ENCODE measurements at places on chromosomes 1 and 21.

GRCh38 chr1:17210176-17210575, 5.2 kb downstream of the PADI1 start:
- no peak for DNase-seq

DNA sequence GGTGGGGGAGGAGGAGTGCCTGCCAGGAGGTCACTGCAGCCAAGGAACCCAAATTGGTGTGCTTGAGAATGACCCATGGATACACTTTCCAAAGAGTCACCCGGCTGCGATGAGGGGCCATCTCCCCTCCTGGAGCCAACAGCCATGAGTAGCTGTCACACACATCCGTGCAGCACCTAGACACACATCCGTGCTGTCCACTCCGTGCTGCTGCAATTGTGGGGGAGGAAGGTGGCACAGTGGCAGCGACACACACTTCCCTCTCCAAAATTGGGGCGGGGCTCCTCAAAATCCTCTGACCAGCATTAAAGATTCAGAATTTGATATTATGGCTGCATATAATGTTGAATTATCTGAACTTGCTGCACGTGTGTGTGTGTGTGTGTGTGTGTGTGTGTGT, 15.8 kb downstream of the TP73 start:
- DNase-seq: no peak

GRCh38 chr1:174358786-174359453, 88.8 kb upstream of the GPR52 start:
- no peak for DNase-seq

DNA sequence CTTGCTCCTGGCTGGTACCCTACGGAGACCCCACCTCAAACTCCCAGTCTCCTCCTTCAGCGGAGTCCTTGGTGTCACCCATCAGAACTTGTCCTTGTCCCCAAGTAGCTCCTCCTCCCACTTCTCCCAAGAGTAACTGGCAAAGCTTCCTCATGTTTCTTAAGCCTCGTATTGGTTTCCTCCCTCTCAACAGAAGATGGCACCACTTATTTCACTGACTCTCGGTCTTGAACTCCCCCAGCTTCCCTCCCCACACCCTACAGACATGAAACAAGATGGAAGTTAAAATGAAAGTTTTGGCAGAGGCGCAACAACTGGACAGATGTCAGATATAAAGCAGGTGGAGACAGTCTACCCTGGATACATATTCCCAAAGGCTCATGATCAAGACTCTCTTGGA, 13.4 kb downstream of the RAB7B start:
- DNase-seq: no peak

- DNase-seq: no peak
These were observed 33.2 kb upstream of the ARTN start for GRCh38 chr1:43900386-43900785.

- no peak for DNase-seq
These were observed 8.4 kb upstream of the GUCA2B start for GRCh38 chr1:42144711-42145388.

- DNase-seq: no peak
These were observed 164.7 kb downstream of the SETD4 start for GRCh38 chr21:35895598-35895997.

- no peak for DNase-seq
These were observed 97.8 kb downstream of the DTL start for GRCh38 chr1:212133319-212133718.

- no peak for DNase-seq
These were observed 4.8 kb downstream of the AMPD2 start for GRCh38 chr1:109624201-109625010.

- DNase-seq: no peak
These were observed 89.4 kb downstream of the SDCCAG8 start for GRCh38 chr1:243345205-243345604.

DNA sequence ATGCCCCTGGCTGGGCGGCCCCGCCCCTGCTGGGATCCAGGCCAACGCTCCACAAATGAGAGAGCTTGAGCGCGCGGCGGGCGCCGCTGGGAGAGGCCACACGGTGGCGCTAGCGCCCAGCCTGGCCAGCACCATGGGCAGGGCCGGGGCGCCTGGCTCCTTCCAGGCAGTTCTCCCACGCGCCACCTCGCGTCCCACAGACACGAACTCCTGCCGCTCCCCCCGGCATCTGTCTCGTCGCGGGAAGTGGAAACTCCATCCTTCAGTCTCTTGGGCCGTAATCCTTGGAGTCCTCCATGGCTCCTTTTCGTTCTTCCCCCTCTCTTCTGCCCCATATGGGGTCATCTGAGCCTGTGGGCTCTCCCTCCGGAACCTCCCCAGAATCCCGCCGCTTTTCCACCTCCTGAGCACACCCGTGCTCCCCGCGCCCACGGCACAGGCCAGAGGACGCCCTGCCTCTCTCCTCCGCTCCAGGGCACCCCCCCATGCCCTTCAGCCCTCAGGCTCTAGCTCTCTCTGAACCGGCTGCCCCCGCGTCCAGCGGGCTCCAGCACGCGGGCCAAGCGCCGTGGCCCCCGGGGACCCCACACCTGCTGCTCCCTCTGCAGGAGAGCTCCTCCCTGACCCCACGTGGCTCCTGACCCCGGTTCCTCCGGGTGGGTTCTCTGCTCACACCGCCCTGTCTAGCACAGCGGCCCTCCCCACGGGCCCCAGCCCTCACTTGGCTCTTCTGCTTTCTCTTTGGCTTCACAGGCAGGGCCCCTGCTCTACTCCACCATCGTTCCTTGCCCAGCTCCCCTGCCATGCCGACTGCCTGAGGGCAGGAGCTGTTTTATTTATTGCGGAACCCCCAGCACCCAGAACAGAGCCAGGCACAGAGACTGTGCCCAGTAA, 31.9 kb upstream of the EDN2 start:
- DNase-seq: peak; percentile 53

GRCh38 chr1:159428536-159428935, 3.5 kb upstream of the OR10J4 start:
- DNase-seq: no peak

DNA sequence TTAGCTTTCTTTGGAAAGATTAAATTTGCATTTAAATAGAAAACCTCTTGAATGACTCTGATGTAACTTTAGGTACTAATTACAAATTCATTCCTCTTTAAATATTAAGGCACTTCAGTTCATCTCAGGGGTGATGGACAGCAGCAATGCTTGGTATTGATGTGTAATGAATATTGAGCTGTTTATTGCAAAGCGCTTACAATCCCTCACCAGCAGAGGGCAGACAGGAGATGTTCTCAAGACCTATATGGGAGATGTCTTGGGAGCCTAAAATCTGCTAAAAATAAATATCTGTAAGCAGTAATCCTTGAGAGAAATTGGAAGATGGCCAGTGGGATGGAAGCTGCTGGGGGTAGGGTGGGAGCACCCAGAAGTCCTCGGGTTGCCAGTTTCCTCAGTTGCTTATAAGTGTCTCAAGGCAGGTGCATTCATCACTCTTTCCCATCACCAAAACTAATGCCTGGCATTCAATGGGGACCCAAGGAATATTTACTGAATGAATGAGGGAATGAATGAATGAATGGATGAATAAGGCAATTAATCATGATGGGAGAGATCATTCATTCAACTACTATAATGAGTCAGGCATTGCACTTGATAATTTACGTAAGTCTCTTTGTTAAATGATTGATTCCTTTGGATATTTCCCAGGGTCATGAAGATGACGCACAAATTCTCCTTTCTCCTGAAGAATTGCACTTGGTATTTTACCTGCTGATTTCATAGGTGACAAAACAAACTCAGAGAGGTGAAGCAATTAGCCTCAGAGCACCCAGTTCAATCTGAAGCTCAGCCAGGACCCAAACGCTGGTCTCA, 2.3 kb downstream of the KLHDC8A start:
- DNase-seq: peak; percentile 20

DNA sequence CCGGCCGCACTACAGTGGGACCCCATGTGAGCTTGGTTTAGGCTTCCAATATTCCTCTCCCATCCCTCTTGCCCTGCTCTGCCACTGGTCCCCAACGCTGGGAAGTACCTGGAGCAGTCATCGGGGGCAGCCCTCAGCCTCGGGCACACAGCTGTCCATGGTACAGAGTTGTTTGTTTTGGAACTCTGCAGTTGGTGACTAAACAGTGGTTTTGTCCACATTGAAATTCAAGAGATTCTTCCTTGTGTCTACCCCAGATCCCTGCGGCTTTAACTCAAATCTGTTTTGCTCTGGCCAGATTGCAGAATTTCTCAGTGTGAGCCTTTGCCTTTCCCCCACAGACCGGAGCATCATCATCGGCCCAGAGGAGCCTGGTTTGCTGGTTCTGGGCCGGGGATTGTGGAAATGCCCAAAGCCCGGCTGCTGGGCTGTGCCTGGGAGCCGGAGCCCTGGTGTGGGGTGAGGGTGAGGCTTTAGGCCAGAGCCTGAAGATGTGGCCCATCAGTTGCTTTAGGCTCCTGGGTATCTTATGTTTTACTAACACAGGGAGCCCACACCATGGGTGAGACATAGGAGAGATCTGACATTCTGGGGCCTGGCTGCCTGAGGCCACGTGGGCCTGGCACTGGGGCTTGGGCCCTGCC, 93.2 kb downstream of the ARHGEF10L start:
- no peak for DNase-seq

DNA sequence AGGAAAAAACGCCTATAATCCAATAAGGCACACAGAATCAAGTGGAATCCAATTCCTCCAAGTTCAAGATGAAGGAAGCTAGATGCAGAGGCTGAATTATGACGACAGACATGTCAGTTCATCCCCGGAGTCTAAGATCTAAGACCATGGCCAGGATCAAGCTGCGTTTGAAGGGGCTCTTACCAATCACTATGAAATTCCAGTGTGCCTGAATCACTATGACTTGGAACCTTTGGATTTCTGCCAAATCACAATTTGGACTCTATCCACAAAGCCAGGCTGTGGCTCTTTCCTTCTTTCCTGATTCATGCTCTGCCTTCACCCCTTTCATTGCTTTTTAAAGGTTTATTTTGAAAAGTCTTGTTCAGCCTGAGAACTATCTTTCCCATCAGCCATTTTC, 17.1 kb downstream of the OLIG2 start:
- no peak for DNase-seq

DNA sequence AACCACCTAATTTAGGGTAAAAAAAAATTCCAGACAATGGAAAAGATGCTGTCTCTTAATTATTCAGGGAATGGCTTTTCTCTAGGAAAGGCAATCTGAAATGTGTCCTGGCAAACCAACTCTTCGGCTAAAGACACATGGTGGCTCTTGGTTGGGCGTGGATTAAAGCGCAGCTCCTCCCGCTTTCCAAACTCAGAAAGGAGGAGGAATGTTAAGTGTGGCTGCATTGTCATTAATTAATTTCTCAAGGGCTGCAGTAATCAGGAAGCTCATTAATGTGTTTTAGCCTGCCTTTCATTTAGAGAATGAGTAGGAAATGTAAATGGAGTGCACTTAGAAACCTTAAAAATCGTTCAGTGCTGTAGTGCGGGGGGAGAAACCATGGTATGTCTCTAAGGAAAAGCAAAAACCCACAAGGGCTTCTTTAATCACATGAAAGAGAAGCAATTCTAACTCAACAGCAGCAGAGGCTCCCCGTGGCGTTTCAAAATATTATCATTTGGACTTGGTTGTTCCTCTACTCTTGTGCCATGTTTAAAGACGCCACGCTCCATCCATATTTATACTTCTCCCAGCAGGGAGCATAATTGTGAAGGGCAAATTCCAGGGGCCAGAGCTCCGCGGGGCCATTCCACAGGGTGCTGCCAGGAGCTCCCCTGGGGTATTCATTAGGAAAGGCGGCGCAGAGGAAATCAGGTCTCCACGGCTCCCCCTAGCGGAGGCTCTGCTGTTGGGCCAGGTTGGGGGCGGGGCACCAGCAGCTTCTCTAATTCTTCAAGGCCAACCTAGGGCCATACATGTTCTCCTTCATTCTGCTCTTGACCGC, 91.9 kb upstream of the SSX2IP start:
- DNase-seq: peak; percentile 70

- DNase-seq: no peak
These were observed 35.0 kb upstream of the HUNK start for GRCh38 chr21:31837618-31838390.

- DNase-seq: no peak
These were observed 68.2 kb downstream of the POFUT2 start for GRCh38 chr21:45219517-45219916.

GRCh38 chr1:70633004-70633403, 221.9 kb downstream of the CTH start:
- no peak for DNase-seq

GRCh38 chr21:43890042-43890441, 25.0 kb downstream of the AGPAT3 start:
- DNase-seq: no peak

- no peak for DNase-seq
These were observed 60.5 kb downstream of the ERI3 start for GRCh38 chr1:44294588-44295007.

DNA sequence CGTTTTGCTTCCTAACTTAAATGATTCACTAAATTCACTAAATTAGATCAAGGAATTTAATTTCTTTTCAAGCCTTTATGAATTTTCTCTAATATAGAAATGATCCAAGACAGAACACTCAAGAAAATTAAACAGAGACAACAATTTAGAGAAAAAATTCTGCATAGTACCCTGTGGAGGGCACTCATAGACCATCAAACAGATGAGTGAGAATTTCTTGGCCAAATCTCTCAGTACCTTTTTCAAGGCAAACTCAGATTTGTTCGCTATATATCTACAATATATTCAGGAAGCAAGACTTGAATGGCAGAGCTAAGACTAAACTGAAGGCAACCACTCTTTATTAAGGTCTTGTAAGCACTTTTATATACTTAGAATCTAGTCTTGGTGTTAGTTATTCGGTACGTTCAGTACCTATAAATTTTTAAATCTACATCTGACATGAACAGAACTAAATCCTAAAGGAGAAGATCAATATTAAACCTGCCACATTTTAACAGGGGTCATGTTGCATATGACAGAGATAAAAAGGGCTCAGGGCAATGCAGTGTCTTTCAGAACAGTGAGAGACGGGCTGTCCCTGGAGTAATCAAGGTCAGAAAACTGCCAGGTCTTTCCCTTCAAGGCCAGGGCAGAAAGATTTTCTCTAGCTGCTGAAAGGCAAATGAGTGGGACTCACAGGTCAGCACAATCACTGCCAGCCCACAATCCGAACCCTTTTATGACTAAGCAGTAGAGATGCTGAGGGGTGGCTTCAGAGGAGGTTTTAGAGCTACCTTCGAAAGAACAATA, 118.8 kb upstream of the TMPRSS15 start:
- DNase-seq: no peak

- no peak for DNase-seq
These were observed 36.5 kb upstream of the LRRC3 start for GRCh38 chr21:44418876-44419230.

DNA sequence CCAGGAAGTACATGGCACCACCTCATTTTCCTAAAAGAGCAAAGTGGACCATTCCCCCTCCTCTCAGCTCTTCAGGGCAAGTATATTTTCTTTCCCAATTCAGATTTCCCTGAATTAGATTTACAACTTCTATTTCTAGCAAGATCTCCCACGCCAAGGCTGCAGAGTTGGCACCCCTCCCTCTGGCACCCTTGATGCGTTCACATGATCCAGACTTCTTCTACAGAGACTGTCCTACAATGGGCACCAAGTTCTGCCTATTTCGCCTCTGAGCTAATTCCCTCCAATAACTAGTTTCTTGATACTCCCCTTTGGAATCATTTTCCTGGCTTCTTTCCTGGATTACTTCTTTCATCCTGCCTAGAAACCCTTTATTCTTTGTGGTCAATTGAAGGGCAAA, 122.0 kb downstream of the CDC7 start:
- no peak for DNase-seq
